ENCODE measurements at places on chromosomes 16 and 17.

GRCh38 chr17:1800712-1801111, 29.0 kb downstream of the SMYD4 start:
- DNase-seq, result no peak

DNA sequence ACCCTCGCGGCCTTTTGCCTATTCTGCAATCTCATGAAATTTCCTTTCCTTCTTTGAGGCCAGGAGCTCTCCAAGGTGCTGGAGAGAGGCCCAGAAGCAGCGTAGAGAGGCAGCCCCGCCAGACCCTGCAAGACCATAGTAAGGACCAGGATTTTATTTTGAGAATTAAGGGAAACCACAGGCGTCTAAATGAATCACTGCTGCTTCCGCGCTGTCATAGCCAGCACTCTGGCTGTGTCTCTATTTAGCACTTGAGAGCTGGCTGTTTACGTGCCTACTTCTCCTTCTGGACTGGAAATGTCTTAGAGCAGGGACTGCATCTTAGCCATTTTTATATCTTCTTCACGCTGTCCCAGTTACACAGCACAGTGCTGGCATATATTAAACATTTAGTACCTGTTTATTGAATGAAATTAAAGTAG, 37.6 kb upstream of the PIRT start:
- no peak for DNase-seq

GRCh38 chr17:65277576-65277975, 140.4 kb downstream of the RGS9 start:
- no peak for DNase-seq

DNA sequence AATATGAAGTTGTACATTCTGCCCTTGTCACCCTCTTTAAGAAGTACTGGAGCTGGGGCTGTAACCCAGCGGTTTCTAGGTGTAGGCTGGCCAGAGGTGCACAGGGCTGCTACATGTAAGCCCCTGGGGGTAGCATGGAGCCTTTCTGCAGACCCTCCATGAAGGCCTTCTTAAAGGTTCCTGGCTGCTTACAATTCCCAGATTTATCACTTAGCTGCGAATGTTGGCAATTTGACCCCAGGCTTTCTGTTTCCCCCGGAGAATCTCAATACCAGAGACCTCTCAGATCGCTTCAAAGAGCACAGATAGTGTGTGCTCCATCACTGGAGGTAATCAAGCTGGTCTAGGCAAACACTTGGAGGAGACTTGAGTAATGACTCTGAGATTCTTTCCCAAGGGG, 309.4 kb downstream of the CBLN1 start:
- DNase-seq, result no peak

DNA sequence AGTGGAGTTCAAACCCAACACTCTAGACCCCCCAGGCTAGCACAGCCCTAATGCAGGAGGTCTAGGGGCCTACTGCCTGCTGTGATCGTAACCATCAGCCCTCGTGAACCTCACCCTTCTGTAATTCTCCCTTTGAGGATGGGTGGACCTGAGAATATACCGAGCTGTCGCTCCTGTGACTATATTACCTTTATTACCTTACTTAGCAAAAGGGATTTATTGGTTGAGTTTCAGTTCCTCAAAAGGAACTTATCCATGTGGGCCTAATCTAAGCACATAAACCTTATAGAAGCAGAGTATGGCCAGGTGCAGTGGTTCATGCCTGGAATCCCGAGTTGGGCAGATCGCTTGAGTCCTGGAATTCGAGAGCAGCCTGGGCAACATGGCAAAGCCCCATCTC, 19.2 kb upstream of the EMP2 start:
- DNase-seq, result no peak

- DNase-seq, result no peak
Measured at GRCh38 chr16:77877712-77878347, 89.5 kb downstream of the VAT1L start.

DNA sequence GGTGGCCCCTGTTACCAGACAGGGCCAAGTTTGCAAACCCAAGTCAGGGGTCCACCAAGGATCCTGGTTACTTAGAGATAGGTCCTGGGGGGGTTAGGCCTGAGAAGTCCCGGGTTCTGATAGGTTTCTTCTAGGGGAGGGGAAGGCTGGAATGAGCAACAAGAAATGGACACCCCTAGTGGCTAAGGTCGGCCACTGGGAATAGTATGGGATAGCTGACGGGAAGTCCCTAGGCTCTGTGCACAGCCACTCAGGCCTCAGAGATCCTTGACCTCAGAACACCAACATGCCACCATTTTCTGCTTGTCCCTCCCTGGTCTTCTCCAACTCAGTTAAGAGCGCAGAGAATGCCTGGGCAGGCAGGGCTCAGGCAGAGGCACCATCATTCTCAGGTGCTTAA, 13.4 kb downstream of the TK2 start:
- no peak for DNase-seq

DNA sequence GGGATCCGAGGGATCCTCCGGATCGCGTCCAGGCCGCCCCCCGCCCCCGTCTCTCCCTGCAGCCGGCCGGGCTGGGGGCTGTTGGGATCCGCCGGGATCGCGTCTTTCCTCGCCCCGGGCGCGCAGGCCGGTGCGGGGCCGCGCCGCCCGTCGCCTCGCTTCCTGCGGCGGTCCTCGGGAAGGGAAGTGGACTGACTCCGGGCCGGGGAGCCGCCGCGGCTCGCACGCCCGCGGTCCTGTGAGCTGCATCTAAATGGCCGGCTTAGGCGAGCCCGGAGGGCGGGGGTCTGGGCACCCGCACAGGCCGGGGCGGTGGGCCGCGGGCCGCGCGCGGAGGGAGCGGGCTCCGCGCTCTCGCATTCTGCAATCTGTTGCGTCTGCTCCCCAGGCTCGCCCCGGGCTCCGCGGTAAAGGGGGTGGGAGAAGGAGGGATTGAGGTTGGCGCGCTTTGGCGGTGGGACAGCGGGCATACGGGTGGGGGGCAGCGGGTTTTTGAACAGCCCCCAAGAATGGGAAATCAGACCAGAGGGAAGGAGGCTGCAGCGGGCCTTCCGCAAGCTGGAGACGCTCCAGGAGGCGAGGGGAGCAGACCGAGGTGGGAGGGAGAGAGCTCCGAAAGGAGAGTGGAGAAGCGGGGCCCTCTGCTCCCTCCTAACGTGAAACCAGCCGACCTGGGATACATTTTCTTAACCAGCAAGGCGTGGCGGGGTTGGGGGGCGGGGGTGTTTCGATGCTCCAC, 2.2 kb downstream of the TMEM132E start:
- no peak for DNase-seq

GRCh38 chr17:27577884-27578717, 52.9 kb upstream of the LGALS9 start:
- DNase-seq, result no peak

DNA sequence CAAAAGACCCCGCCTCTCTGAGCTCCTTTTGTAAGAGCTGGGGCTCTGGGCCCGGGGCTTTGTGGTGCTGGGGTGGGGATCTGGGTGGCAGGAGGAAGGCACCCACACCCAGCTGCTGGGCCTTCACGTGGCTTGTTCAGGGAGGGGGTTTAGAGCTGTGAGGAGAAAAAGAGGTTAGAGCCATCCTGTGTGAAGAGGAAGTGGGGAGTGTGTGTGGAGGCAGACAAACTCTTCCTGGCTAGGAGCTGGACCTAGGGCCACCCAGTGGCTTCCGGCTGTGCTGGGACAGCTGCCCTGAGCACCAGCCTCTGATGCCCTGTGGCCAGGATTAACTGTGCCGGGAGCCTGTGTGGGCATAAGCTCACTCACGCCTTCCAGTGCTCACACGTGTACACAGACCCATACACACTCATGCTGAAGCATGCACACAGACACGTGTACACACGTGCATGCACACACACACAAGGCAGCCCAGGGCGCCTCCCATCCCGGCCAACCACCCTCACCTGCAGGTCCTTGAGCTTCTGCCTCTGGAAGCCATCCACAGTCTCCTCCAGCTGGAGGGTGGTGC, 7.4 kb downstream of the CIBAR2 start:
- peak; percentile 71 for DNase-seq

DNA sequence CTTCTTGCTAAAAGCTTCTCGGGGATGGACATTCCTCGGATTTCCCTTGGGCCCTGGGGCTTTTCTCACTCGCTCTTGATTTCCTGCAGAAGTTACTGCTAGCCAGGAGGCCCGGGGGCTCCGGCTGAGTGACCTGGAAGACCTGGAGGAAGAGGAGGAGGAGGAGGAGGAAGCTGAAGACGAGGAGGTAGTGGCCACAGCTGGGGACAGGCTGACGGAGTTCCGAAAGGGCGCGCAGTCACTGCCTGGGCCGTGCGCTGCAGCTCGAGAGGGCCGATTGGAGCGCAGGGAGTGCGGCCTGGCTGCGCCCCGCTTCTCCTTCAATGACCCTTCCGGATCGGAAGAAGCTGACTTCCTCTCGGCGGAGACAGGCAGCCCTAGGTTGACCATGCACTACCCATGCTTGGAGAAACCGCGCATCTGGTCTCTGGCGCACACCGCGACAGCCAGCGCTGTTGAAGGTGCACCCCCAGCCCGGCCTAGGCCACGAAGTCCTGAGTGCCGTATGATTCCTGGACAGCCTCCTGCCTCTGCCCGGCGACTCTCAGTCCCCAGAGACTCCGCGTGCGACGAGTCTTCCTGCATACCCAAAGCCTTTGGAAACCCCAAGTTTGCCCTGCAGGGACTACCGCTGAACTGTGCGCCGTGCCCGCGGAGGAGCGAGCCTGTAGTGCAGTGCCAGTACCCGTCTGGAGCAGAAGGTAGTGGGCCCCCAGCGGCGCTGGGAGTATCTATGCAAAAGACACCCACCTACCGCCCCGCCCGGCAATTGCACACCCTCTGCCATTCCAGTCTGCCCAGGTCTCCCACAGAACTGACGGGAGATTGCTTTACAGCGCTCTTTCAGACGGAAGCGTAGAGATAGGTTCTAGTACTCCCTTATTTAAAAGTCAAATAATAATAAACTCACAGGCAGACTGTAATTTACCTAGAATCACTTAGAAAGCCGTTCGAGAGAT, 4.9 kb downstream of the IRX6 start:
- no peak for DNase-seq

GRCh38 chr17:41910701-41911391, 7.9 kb downstream of the ACLY start:
- no peak for DNase-seq

DNA sequence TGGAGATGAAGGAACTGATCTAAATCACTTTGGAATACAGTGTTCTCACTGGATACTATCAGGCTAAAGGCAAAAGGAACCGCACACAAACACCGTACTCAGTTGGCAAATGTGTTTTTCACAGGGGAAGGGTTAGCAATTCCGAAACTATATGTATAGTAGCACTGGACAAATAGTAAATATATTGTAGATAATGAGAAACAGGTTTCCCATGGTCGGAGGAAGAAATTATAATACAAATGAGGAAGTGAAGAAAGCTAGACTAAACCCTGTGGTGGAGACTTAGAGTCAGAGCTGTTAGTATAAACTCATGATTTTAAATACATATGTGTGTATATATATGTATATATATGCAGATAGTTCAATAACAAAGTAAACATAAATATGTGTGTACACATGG, 414.1 kb upstream of the SALL1 start:
- no peak for DNase-seq

DNA sequence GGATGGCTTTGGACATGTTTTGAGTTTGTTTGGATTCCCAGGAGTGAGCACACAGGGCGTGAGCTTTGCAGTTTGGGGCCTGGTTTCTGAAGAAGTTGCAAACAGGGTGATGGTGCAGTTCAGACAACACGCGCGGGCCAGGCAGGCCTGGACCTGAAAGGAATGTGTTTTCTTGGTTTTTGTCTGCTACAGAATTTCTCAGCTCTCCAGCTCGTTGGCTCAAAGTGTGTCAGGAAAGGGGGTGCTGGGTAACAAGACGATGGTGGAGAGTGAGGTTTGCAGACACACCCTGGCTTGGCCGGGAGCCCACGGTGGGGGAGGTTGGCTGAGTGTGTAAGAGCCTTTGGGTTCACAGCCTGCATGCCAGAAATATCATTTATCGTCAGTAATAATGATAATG, 82.3 kb downstream of the CMIP start:
- no peak for DNase-seq

DNA sequence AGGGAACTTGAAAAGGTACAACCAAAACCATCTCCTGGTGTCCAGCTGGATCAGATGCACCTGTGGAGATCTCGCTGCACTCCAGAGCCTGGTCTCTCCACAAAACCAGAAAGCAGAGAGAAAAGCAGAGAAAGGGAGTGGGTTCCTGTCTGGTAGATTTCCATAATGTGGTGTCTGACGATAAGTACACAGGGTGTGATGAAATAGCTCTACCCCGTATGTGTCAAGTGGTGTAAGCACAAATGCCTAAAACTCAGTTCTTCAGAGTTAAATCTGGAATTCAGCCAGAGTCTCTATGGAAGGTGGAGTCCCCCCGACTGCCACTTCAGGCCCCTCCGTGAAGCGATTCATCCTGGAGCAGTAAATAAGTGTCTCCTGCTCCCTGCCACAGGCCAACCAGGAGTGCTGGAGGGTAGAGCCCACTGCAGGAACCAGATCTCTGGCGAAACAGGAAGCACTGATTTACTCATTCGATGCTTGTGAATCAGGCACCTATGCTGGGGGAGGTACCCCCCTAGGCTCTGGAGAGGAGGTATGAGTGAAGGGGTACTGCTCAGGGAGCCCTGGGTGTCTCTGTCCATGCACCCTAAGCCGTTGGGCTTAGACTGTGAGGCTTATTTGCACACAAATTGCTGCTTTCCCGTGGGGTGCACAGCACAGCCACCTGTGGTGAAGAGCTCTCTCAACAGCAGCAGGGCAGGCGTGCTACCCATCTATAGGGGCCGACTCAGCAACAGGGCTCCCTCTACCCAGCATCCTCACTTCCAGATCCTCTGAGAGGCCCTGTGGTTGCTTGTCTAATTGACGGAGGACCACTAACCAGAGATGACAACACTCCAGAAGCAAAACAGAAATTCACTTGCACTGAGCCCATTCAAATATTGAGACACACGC, 97.1 kb upstream of the MYOCD start:
- no peak for DNase-seq

GRCh38 chr16:81041696-81042095, 6.1 kb downstream of the ATMIN start:
- no peak for DNase-seq

GRCh38 chr17:39236981-39237441, 11.3 kb upstream of the STAC2 start:
- DNase-seq, result no peak

DNA sequence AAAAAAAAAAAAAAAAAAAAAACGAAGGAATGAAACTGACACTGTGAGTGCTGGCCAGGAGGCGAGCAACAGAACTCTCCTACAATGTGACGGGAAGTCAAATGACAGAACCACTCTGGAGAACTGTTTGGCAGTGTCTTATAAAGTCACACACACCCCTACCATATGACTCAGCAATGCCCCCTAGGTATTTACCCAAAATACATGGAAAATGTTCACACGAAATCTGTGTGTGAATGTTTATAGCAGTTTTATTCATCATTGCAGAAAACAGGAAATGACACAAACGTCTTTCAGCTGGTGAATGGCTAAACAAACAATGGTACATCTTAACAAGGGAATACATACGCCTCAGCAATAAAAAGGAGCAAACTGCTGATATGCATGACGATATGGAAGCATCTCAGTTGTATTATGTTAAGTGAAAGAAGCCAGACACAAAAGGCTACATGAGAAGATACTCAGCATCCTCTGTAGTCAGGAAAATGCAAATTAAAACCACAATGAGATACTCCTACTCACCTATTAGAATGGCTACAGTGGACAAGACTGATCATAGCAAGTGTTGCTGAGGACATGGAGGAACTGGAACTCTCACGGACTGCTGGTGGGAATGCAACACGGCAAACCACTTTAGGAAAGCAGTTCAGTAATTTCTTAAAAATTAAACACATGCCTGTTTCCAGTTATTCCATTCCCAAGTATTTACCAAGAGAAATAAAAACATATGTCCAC, 74.7 kb downstream of the TBC1D16 start:
- DNase-seq, result no peak

Data from CMK (cell line).